Stimulated activated CD8-positive, alpha-beta memory T cell treated with anti-CD3 and anti-CD28 coated beads, Interleukin-4, amount 100 ng/mL, for 4 hours (primary cell): ENCODE measurements at places on chromosomes 16 and 17.
A peak's percentile ranks its signal among the peaks of the same experiment; 100 is the strongest.

DNA sequence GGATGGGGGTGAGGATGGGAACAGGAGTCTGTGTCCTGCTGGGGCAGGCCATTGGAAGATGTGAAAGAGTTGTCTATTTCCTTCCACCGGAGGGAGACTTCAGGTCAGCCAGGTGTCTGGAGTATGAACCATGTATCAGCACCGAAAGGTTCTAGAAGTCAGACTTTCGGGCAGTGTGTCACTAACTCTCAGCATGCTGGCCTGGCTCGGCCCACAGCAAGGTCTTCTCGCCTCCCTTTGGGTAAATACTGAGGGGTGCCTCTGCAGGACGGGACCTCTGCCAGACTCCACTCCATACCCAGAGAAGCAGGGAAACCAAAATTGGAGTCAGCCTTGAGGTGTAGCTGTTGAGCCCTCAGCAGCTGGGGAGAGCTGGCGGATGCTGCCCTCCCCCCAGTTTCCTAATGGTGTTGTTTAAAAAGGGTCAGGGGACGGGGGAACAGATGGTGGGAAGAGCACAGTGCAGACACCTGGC is 507 bp downstream of the CIITA start:
- DNase-seq, result no peak

DNA sequence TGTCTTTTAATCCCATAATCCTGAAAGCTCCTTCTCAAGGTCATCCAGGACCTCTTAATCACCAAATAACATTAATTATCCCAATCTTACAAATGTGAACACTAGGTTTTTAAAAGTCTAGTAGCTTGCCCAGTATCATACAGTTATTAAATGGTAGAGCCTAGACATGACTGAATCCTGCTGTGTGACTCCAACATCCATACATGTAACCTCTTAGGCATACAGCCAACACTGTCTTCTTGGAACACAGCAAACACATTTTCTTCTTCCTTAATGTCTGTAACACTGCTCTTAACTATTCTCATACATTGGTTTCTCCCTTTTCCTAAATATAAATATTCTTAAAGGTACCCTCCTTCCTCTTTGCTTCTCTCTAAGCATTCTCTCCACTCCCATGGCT is 13.7 kb downstream of the BRIP1 start:
- DNase-seq, result no peak

DNA sequence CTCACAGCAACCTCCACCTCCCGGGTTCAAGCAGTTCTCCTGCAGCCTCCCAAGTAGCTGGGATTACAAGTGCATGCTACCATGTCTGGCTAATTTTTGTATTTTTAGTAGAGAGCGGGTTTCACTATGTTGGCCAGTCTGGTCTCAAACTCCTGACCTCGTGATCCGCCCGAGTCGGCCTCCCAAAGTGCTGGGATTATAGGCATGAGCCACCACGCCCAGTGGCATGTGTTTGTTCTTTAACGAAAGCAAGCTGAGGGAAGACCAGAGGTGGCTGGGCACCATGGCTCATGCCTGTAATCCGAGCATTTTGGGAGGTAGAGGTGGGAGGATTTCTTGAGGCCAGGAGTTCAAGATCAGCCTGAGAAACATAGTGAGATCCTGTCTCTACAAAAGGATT is 18.1 kb downstream of the TNFRSF13B start:
- DNase-seq, result no peak

DNA sequence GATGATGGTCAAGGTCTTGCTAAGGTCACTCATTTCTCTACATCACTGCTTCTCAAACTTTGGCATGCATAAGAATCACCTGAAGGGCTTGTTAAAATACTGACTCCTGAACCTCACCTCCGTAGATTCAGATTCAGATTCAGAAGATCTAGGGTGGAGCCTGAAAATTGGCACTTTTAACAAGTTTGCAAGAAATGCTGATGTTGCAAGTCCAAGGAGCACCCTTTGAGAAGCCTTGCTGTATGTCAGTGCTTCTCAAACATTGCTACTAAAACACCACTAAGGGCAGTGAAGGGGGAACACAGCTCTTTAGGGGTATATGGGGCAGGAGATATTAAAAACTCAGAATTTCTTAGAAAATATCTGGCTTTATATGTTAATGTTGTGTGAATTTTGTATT is 13.7 kb upstream of the MYH1 start:
- no peak for DNase-seq

- DNase-seq, result no peak
Observed at GRCh38 chr16:6932871-6933385, 399.7 kb upstream of the RBFOX1 start.

GRCh38 chr16:58768145-58768544 is 34.0 kb upstream of the GOT2 start:
- no peak for DNase-seq

- no peak for DNase-seq
Observed at GRCh38 chr16:17270111-17270510, 200.6 kb downstream of the XYLT1 start.

GRCh38 chr16:75640598-75640997 is 6.9 kb downstream of the KARS1 start:
- DNase-seq, result no peak

- DNase-seq, result no peak
Observed at GRCh38 chr16:74623214-74623838, 16.4 kb upstream of the GLG1 start.

DNA sequence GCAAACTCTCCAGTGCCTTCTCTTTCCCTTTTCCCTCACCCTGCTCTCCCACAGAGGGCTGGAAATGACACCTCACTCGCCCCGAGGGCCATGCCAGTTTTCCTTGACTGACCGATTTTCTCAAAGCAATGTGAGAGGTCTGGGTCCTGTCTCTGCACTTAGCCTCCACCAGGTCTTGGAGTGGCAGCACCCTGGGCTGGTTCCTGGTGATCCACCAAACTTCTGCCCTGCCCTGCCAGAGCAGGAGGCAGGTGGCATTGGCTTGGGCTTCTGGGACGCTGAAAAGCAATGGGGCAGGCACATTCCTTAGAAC is 97.5 kb downstream of the RAB11FIP4 start:
- DNase-seq, result no peak

DNA sequence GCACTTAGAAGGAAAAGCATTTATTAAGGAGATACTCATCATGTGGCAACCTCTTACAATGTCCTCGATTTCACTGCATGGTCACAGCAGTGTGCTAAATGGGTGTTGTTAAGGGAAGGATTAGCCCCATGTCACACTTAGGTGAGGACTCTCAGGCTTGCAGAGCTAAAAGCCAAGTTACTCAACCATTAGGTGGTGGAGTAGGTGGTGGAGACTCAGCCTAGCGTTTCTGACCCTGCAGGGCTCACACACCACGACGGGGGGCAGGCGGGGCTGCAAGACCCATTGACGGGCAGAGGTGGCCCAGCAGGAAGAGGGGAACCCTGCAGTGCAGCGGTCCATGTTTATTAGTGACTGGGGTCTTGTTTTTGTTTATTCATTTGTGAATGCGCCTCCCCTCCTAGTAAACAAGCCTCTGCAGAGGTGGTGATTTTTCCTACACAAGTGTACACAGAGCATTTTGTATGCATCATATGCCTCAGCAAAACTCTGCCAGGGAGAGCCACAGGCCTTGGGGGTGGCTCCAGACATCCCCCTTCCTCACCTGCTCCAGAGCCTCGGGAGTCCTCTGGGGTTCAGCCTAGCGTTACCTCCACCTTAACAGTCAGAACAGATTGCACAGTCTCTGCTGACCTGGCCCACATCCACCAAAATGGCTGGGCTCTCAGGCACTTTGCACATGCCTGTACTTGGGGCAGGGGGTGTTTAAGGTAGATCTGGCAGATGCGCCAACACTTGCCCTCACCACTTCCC is 216.7 kb downstream of the C16orf95 start:
- DNase-seq, result no peak

DNA sequence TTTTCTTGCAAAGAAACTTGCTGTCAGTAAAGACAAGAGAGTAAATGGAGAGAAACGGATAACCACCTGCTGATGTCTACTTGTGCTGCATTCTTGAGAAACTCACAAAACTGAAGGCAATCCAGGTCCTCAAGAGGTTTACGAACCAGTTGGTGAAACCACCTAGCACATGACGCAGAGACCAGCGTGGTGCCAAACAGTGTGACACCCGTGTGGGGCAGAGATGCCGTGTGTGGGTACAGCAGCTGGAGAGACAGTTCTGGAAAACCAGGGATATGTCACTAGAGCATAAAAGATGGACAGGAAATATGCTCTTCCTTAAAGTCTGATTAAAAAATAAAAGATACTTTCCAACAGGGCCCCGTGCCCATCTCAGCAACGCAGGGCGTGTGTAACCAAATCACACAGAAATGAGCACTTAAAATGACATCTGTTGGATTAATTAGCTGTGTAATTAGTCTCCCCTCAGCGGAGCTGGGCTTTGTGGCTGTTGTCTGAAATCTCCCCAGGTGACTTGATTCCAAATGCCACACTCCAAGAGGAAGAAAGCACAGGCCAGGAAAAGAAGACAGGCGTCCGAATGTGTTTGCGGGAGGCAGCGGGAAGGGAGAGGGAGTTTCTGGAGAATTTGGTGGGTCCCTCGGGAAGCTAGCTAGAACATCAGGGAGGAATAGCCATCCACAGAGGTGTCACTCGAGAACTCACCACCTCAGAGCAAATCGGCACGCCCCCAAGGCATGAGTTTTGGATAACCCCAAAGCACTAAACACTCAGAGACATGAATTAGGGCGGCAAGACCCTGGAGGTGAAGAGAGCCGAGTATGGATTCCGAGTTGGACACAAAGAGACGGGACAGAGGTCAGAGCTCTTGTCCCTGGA is 109.8 kb downstream of the ZFHX3 start:
- no peak for DNase-seq

- DNase-seq, result no peak
Observed at GRCh38 chr17:76255801-76256429, 9.2 kb upstream of the UBALD2 start.

DNA sequence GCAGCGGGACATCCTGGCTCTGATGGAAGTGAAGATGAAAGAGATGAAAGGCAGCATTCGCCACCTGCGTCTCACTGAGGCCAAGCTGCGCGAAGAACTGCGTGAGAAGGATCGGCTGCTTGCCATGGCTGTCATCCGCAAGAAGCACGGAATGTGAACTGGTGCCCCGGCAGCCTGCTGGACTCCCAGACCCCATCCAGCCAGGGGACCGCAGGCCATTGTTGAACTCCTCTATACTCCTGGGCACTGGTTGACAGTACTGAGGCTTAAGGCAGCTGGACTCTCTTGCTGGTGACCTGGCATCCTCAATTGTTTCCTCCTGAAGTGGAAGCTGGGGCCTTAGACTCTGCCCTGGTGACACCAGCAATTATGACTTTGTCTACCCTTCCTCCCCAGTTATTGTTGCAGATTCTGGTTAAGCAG is 1.2 kb downstream of the THAP11 start:
- no peak for DNase-seq

GRCh38 chr16:52529226-52529625 is 17.7 kb downstream of the TOX3 start:
- no peak for DNase-seq

DNA sequence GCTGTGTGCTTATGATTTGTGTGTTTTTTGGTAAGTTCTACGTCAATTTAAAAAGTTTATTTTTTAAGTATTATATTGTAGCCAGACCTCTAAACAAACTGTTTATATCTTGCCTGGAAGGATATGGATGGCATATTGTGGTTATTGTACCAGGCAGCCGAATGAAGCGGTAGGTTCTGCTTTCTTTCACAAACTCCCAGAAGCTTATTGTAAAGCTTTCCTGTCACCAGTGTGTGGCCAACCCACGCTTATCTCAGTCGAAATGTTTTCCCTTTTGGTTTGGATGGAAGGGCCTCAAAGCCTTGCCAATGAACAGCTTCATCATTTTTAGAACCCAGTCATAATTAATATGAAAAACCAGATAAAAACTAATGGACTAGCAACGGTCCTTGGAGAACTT is 53.1 kb downstream of the CYB5B start:
- no peak for DNase-seq

DNA sequence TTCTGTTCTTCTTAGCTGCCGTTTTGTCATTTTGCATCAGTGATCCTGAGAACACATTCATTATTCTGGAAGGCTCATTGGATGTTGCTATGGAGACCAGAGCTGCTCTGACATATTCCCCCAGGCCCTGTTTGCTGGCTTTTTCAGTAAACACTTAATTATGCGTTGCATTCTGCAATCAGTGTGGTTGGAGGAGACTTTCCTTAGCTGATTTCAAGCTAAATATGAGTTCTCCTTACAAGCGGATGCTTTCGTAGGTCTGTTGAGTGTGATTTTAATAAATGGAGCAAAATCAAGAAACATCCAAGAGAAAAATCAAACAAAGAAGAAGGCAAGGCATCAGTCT is 38.2 kb upstream of the NUDT7 start:
- no peak for DNase-seq

- DNase-seq, result no peak
Observed at GRCh38 chr17:37756051-37756450, 11.2 kb upstream of the HNF1B start.

DNA sequence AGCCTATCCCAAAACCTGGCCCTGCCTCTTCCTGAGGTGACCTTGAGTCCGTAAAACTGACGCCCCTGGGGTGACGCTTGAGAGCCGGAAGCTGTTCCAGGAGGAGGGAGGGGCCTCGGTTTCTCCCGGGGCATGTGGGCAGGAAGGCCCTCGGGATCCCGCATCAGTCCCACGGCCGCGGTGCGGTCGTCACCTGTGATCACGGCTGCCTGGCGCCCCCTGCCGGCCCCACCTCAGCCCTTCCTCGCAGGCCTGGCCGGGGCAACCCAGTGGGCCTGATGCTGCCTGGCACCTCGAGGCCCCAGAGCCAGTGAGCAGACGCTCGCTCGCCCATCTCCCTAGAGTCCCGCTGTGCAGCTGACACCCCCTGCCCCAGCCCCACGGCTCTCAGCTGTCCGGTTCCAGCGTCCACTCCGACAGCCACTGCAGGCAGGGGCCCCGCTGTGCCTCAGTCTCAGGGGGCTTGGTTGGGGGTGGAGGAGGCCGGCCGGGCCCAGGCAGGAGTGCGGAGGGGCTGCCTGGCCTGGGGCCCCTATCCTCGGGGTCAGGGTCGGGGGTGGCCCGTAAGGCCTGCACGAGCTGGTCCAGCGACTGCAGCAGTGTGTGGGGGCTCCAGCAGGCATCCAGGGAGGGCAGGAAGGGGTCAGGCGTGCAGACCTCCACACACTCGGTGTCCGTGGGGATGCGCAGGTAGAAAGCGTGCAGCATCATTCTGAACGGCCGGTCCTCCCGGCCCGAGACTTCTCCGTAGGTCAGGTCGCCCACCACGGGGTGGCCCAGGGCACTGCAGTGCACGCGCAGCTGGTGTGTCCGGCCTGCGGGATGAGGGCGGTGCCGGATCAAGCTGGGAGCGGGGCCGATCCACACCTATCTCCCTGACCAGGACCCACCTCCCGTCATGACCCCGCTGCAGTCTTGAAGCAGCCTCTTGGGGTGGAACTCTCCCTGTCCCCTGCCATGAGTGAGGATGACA is 2.3 kb downstream of the RPUSD1 start:
- peak; percentile 54 for DNase-seq

- no peak for DNase-seq
Observed at GRCh38 chr16:88880226-88881006, 14.0 kb upstream of the PABPN1L start.

- DNase-seq, result no peak
Observed at GRCh38 chr16:50722405-50722737, 19.5 kb upstream of the CYLD start.

DNA sequence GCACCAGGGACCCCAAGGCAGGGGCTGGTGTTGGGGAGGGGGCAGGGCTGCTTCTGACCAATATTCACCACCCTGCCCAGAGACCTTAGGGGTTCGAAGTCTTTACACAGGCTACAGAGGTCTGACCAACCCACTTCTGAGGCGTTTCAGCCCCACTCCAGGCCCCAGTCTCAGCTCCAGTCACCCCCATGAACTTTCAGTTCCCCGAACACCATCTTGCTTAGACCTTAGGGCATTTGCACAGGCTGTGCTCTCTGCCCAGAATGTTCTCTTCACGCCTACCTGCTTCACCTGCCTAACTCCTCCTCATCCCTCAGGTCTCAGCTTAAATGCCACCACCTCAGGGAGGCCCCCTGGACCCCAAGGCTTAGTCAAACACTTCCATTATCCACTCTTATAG is 25.8 kb upstream of the CPNE2 start:
- no peak for DNase-seq
